Inflammatory macrophage treated with lipopolysaccharide for 4 hours (primary cell): ENCODE measurements at places on chromosomes 13 and 19.
A peak's percentile ranks its signal among the peaks of the same experiment; 100 is the strongest.

GRCh38 chr19:55257461-55258420 lies 1.1 kb downstream of the PPP6R1 start:
- peak; percentile 32 for DNase-seq

GRCh38 chr19:5149508-5149907 lies 180.6 kb downstream of the KDM4B start:
- DNase-seq = no peak

DNA sequence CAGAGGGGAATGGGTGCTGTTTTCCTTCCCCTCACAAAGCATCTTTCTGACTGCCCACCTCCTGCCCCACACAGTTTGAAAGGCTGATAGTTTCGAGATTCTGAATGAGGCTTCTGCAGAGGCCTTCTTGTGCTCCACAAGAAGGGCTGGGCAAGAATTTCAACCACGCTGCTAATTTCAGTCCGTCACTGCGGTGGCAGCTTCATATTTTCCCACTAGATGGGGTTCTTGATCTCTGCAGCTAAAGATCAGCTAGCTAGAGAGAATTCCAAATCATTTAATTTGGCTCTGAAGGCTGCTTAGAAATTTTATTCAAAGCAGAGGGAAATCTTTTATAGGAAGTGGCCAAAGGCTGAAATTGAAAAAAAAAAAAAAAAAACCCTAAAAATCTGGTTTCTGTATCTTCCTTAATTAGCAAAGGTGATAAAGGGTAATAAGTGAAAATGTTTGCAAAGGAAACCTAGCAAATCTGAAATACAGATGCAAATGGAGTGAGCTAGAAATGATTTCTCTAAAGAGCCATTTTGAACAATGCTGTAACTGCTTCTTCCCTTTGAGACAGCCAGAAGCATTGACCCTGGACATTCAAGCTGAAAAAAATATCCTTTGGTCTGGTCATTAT lies 38.0 kb upstream of the C13orf42 start:
- peak; percentile 23 for DNase-seq

DNA sequence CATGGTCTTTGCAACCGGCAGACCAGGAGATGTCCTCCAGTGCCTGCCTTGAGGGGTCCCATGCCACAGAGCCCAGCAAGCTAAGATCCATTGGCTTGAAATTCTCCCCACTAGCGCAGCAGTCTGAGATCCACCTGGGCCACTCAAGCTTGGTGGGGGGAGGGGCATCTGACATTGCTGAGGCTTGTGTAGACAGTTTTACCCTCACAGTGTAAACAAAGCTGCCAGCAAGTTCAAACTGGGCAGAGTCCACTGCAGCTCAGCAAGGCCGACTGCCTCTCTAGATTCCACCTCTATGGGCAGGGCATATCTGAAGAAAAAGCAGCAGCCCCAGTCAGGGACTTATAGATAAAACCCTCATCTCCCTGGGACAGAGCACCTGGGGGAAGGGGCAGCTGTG lies 32.0 kb upstream of the ITM2B start:
- DNase-seq = no peak

DNA sequence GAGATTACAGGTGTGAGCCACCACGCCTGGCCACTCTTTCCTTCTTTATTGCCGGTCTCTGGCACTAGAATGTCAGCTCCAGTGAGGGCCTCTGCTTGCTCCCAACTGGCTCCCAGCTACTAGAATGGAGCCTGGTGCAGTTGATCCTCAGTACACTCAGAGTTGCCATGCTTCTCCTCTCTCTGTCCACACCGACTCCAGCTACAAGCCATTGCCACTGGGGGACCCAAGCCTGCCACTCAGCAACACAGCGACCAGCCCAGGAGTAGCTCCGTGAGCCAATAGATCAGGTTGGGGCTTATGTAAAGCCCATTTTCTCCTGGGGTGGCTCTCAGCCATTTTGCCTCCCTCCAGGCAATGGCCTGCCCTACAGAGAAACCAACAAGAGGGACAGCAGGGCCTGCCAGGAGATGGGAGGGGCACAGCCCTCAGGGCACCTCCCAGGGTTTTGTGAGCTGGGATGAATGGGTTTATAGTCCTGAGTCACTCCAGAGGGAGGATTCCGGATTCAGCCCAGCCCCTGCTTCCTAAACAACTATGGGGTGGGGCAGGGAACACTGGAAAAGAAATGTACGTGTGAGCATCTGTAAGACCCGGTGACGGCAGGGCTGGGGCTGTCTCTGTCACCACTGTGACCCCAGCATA lies 36.5 kb downstream of the OPA3 start:
- no peak for DNase-seq

GRCh38 chr13:58655086-58655485 lies 1023.5 kb downstream of the PCDH17 start:
- DNase-seq = peak; percentile 78

DNA sequence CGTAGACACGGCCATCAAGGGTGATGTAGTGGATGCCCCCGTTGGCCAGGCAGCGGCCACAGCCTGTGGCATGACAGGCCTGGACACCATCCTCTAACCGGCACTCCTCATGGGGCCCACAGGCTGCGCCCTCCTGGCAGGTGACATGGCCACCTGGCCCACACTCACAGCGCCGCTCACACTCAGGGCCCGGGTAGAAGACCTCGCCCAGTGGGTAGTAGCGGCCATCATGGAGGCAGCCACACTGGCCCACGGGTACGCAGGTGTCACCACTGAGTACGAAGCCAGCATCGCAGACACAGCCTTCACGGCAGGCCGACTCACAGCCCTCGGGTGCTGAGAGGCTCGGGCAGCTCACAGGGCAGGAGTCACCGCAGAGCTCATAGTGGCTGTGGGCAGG lies 27.2 kb upstream of the FBL start:
- no peak for DNase-seq

- DNase-seq = no peak
These were observed 26.1 kb downstream of the EDNRB start for GRCh38 chr13:77892491-77892890.

- peak; percentile 96 for DNase-seq
These were observed at the start of gene LAIR1 for GRCh38 chr19:54364775-54365257. Gene LAIR1 (minus strand): TSS chr19:54364931. CDS start chr19:54364804, 127 bp downstream.

GRCh38 chr19:5587071-5587455 lies 19.3 kb upstream of the TINCR start:
- no peak for DNase-seq

DNA sequence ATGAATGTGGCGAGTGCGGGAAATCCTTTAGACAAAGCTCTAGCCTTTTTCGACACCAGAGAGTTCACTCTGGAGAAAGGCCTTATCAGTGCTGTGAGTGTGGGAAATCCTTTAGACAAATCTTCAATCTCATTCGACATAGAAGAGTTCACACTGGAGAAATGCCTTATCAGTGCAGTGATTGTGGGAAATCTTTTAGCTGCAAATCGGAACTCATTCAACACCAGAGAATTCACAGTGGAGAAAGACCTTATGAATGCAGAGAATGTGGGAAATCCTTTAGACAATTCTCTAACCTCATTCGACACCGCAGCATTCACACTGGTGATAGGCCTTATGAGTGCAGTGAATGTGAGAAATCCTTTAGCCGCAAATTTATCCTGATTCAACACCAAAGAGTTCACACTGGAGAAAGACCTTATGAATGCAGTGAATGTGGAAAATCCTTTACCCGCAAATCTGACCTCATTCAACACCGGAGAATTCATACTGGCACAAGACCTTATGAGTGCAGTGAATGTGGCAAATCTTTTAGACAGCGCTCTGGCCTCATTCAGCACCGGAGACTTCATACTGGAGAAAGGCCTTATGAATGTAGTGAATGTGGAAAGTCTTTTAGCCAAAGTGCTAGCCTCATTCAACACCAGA lies 5.7 kb downstream of the ZNF551 start:
- no peak for DNase-seq

- peak; percentile 54 for DNase-seq
These were observed 2.3 kb downstream of the WDR83 start for GRCh38 chr19:12668932-12669269.

DNA sequence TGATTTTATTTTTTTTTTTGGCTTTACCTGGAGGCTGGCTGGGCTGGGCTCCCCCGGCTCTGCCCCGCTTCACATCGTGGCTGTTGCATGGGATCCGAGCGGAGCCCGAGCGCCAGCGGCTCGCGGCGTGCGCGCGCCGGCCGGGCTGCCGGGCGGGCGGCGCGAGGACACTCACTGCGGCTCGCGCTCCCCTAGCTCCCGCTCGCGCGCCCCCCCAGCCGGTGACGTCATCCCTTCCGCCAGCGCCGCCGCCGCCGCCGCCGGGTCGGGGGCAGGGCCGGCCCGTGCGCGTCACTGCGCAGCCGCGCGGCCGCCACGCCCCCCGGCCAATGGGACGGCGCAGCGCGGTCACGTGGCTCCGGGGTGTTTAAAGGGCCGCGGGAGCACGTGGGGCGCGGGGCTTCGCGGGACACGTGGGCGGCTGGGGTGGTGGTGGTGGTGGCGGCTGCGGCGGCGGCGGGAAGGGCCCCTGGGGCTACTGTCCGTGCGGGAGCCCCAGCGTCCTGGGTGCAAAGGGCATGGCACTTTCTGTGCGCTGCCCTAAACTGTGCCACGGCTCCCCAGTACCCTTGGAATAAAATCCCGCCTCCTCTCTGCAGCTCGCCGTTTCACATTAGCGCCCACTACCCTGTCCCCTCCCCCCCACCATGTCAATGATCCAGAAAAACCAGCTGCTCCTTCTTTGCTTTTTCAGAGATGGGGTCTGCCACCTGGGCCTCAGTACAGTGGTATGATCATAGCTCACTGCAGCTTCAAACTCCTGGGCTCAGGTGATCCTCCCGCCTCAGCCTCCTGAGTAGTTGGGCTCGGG lies at the start of gene PTPRS:
TSS of gene PTPRS (minus strand) at position 176 of the 811 bp plus-strand sequence. CDS start 54,672 bp downstream, outside the sequence.
- DNase-seq = peak; percentile 22

DNA sequence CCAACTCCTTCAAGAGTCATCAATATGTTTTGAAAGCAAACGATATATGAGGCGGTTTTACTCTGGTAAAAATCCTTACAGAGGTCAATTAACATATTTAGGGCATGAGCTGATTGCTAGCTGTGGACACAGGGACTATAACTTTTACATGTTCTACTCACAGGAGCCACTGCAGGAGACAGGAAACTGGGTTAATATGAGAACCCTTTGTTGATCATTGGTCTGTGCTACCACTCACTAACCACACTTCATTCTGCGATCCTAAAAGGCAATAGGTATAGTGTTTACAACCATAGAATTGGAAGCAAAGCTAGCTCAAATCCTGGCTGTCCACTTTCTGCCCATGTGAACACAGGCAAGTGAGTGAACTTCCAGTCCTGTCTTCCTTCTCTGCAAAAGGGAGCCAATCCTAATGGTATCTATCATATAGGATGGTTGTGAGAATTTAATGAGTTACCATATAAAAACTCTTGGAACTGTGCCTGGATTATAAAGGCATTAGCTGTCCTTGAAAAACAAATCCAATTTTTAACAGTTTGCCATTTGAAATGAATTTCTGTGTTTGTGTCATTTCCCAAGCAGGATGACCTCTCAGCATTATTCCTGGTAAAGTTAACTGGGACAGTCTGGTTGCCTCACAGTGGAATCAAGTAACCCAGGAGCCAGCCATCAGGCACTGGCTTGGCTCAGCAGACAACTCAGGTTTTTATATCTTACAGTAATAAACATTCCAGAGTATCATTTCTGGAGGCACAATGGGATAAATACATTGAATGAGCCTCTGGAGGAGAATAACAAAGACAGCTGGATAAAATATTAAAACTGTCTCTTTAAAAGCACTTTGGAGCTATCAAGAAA lies 29.8 kb upstream of the RAP2A start:
- DNase-seq = no peak

DNA sequence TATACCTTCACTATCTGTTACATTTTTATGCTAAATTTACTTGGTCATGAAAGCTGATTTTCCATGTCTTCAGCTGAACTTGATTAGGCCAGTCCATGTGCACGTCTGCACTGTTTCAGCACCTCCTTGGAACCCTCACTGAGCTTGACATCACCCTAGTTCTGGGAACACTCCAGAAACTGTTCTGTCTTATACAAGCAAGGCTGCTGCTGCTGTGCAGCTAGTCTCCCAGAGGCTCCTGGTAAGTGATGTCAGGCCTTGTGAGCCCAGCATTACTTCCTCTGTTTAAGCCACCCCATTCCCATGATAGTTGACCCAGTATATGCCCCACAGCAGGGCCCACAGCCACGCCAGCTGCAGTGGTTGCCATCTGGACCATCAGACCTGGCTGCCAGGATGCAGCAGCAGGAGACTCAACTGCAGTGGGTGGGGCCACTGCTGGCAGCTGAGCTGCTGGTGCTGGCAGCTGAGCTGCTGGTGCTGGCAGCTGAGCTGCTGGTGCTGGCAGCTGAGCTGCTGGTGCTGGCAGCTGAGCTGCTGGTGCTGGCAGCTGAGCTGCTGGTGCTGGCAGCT lies 90.5 kb upstream of the AKAP11 start:
- no peak for DNase-seq

DNA sequence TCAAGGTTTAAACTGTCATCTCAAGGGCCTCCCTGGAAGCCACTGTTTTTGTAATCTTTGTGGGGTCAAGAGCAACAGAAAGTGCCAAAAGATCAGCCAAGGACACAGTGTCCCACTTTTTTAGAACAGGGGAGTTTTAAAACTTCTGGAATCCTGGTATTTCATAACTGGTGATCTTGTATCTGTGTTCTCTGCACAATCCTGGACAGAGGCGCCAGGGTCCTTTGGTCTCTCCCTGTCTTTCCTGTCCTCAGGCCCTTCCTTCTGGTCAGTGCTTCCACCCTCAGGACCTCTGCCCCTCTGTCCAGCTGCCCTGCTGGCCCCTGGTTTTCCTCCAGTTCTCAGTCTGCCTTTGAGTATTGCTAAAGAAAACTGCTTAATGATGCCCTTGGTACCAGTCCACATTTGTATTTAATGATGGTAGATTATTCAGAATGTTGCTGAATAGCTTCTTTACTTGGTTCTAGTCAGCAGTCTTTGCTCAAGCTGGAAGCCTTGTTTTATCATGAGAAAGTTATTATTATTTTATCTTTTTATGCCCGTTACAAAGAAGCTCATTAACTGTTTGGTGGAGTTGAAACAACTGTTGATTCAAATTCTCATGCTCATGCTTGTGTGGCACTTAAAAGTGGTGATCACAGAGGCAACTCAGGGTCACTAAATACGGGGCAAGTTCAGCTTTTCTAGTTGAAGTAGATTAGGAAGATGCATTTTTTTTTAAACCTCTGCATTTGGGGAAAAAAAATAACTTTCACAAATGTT lies 47.5 kb downstream of the WASF3 start:
- DNase-seq = no peak

GRCh38 chr19:11963566-11964355 lies 1.1 kb upstream of the ZNF763 start:
- DNase-seq = peak; percentile 69

- DNase-seq = no peak
These were observed 40.4 kb downstream of the LRCH1 start for GRCh38 chr13:46593398-46593797.

- peak; percentile 72 for DNase-seq
These were observed 8.9 kb downstream of the ISYNA1 start for GRCh38 chr19:18428787-18429674.

DNA sequence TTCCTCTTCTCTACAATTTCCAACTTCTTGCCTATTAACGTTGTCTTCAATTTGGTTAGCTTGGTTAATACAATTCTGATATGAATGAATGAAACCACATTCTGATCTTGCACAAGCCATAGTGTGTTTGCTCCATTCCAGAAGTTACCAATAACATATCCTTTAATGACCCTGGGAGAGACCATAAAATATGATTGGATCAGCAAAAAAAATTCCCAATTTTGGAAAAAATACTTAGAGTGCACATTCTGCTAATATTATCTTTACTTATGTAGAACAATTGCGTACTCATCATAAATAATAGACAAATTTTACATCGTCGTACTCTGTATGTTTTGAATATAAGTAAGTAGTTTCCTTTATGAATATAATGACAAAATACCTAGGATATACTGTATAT lies 117.2 kb downstream of the SLITRK5 start:
- no peak for DNase-seq
